ENCODE measurements at places on chromosomes 2 and 18.

GRCh38 chr2:221569871-221570270, 2.2 kb downstream of the EPHA4 start:
- DNase-seq: no peak

DNA sequence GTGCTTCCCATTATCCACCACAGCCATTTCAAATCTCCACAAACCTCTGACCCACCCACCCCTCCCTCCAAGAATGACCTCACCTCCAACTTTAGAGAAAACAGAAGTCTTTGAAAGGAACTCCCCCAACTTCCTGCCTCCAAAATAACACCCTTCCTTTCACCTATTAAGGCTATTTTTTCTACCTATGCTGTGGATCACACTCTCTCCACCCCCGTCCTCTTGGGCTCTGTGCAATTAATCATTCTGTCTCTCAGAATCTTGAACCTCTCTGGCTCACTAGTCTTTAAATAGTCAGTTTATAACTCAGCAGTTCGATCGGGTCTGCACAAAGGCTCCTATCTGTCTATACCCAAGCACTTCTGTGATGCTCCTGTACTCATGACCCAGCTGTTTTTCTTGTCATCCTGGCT, 37.3 kb upstream of the XPO1 start:
- no peak for DNase-seq

- DNase-seq: no peak
Measured at GRCh38 chr2:239149501-239149900, 251.3 kb downstream of the HDAC4 start.

DNA sequence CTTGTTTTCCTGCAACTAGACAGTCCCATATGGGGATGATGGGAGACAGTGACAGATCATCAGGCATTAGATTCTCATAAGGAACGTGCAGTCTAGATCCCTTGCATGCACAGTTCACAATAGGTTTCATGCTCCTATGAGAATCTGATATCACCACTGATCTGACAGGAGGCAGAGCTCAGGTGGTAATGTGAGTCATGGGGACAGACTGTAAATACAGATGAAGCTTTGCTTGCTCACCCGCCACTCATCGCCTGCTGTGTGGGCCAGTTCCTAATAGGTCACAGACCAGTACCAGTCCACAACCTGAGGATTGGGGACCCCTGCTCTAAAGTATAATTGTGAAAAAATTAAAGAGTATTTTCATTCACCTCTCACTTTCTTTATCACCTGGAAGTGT, 23.6 kb upstream of the RAB1A start:
- DNase-seq: no peak

- DNase-seq: peak; percentile 84
Measured at GRCh38 chr2:126656431-126657147, 631 bp downstream of the GYPC start.

GRCh38 chr18:57747809-57748680, 55.1 kb downstream of the ATP8B1 start:
- DNase-seq: no peak

DNA sequence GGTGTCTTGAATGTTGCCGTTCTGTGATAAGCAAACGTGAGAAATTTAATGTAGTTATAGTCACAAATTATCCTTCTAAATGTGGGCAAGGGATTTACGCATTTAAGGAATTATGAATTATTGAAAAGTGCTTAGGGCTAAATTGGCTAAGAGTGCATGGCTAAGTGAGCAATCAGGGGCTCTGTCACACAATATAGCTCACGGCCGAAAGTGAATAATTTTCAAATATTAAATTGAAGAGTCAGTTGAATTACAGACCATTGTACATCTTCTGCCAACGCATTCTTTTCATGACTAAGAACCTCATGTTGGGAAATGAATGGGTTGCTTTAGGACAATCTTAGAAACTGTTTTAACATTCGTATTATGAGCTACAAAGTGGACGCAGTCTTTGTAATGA, 1832.9 kb upstream of the LRRTM1 start:
- DNase-seq: no peak

- no peak for DNase-seq
Measured at GRCh38 chr2:27494284-27494943, 586 bp downstream of the FNDC4 start.

DNA sequence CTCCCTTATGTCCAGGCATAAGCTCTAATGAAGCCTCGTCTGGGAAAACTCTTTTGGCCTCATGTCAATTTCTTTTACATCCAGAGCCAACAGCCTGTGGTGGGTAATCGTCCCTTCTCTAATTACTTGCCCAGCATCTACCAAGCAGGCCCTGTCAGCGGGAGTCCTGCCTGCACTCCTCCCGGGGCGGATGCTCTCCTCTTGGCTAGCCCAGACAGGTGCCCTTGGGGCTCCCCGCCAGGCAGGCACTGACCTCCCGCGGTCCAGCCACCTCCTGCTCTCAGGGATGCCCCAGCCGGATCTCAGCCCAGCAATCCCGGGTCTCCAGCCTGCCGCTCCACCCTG, 74.2 kb downstream of the NCAPH start:
- no peak for DNase-seq

GRCh38 chr2:179263015-179263414, 1.6 kb downstream of the SESTD1 start:
- no peak for DNase-seq

DNA sequence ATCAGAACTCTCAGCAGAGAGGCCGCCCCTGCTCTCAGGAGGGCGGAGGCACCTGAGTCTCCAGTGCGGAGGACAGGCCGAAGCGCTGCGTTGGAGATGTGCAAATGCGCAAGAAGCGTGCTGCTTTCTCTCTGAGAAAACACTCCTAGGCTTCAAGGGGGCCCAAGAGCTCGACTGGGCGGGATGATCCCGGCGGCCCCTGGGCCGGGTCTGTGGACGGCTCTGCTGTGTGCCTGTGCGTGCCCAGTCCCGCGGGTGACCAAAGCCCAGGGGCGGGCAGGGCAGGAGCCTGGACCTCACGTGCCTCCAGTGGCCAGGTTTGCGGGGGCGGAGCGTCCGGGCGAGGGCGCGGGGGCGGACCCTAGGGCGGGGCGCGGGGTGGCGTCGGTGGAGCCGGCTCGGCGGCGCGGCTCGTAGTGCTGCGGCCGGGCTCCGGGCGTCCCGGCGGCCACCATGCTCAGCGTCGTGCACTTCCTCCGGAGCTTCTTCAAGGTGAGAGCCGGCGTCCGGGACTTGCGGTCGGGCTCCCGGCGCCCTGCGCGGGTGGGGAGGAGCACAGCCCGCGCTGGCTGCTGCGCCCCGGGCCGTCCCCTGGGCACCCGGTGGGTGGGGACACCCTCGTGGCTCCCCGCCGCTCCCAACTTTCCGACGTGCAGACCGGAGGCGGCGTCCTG, at the start of gene ARHGEF4:
TSS of gene ARHGEF4 (plus strand) at position 414 of the 674 bp plus-strand sequence. CDS start at position 454, 40 bp downstream.
- no peak for DNase-seq

GRCh38 chr2:155033652-155034051, 335.2 kb downstream of the KCNJ3 start:
- DNase-seq: no peak

DNA sequence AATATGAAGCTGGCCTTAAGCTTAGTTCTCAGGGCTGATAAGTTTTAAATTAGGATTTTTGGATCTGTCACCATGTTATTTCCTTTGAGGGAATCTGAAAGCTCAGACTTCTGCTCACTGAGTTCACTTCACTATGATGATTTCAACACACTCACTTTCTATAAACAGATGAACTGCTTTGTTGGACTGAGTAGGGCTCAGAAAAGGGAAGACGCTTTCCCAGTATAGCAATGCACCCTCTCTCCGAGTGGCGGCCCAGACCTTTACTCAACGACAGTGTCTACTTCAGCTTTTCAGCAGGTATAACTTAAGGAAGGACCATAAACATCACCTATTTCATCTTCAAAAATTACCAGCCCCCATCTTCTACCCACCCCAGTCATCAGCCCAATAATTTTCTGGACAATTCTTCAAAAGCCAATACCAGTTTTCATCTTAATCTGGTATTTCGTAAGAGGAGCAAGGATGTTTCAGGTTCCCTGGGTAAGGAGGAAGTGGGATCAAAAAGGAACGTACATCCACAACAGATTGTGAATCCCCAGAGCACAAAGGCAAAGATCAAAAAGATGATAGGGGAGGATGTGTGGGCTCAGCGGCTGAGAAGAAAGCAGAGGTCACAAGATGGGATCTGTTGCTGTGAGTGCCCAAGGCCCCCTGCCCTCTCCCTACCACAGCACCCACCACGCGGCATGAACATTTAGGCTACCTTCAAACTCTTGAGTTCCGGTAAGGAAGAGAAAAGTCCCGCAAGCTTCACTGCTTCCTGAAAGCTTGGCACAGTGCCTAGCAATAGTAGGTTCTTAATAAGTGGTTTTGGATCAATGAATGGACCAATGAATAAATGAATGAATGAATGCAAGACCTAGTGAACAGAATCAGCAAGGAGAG, 41.9 kb downstream of the LPIN2 start:
- DNase-seq: no peak
